ENCODE measurements at places on chromosomes 7 and 10.

DNA sequence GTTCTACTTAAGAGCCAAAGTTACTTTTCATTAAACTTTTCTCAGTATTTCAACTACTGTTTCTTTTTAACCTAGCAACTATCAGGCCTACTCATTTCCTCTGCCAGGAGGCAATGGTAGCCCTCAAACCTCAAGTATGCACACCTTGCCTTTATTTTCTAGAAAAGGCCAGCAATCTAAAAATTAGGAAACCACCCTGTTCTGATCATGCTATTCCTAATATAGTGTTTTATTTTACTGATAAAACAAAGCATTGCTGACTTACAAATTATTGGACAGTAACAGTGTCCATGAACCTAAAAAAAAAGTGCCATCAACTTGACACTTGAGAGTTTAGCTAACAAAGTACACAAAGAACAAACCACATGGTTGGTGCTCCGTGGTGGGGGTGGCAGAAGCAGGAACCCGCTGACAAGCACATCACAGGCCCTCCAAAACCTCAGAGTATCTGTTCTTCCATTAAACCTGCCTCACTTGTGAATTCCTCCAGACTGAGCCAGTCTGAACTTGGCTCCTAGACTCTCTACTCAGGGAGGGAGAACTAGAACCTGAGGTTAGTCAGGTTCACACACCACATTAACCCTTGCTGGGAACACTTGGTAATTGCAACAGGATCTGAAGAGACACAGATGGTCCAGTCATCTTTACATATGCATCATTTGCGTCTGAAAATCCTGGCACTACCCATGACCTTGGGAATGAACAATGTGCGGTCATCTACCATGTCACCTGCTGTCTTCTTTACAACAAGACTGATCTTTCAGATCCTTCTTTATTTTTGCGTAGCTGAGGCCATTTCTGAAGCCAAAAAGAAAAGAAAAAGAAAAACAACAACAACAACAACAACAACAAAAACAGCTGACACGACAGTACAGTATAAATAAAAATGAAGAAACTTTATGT lies 31.9 kb downstream of the PIP4K2A start:
- DNase-seq: no peak

GRCh38 chr7:80771523-80771922 lies 133.1 kb downstream of the CD36 start:
- DNase-seq: no peak

DNA sequence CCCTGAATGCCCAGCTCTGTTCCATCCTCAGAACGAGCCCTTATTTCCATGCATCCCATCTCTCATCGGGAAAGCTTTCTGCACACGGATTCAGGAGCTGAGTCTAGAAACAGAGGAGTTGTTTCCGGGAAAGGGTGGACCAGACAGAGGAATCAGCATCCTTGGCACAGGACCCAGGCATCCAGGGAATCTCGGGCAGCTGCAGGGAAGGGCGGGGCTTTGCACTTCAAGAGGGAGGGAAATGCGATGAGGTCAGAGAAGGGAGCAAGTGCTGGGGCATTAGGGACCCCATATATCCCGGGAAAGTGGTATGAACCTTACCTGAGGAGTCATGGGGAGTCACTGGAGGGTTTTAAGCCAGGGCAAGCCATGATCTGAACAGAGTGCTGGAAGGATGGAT lies 68.5 kb downstream of the NPTX2 start:
- DNase-seq: no peak

DNA sequence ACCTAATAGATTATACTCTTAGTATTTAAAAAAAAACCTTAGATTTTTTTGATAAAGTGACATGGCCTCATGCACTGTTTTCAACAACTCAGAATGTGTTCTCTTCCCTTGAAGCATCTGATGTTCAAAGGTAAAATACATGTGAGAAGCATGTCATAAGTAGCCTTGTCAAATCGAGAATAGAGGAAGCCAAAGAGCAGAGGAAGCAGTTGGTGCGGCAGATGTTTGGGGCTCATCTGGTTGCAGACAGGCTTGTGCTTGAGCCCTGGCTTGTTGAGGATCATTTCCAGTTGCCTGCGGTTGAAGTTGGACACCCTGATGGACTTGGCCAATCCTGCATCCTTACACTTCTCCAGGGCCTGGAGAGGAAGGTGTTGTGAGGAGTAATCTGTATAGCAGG lies 59.2 kb downstream of the AKR1E2 start:
- no peak for DNase-seq

DNA sequence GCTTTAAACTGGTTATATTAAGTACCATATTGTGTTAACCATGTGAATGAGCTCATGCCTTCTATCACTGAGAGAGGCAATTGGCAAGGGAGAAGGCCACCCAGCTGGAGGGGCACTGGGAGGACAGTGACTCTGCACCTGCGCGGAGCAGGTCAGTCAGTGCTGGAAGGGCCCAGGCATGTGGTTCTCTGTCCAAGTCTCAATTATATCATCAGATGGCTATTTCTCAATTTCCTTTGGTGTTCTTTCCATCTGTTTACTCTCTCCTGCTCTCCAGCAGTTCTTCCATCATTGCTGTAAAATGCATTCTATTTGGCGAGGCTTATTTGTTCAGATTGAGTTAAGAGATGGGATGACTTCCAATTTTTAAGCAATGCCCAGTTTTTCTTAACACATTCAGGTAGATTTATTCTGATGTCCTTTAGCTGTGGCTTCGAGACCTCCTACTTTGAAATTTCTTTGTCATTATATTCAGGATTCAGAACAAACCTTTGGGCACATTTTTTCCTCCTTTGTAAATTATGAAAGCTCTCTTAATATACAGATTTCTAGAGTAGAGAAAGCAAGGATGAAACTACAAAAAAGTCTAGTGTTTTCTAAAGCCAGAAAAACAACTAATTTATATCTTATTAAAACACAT lies 159.3 kb downstream of the BMPER start:
- DNase-seq: no peak

DNA sequence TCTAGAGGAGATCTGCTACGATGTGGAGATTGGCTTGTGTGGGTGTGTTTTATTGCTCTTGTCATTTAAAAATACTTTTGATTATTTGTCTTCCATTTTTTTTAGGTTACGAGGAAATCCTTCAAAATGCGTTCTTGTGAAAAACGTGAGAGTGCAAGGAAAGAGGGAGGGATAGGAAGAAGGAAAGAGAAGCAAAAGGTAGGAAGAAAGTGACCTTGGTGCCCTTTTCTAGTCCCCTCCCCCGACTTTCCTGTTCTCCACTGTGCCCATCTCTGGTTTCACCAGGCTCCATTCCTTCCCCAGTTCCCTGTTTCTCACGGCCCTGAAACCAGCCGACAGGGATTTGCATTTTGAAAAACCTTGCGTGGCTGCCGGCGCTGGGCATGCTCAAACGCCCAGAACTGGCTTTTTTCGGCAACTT lies 506 bp upstream of the GNAI1 start:
- no peak for DNase-seq

DNA sequence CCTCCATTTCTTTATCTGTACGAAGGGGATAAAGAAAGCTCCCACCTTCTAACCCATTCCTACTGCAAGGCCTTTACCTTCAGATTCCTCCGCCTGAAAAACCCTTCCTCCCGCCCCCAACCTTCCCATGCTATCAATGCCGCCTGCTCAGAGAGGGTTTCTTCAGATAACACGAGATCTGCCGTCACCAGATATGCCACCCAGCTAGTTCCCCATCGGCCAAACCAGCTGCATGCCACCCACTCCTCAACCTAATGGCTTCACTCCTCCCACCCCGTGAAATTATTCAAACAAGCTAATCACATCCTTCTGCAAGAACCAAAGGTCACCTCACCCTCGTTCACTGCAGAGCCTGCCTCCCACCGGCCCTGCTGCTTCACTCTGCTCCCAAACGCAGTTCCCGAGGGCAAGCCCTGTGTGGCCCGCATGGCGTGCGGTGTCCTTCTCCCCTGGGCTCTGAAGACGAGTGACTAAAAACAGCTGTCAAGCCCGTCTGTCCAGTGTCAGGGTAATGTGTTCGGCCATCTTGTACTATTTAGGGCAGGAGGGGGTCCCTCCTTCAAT lies 46.8 kb upstream of the TMEM213 start:
- no peak for DNase-seq

All from NCI-H1048 (cell line).